ENCODE measurements at places on chromosomes 5 and 9. TPM values are rescaled to one million over a fixed set of nuclear protein-coding genes. Genes with fewer than 3 reads are reported as not detected.

DNA sequence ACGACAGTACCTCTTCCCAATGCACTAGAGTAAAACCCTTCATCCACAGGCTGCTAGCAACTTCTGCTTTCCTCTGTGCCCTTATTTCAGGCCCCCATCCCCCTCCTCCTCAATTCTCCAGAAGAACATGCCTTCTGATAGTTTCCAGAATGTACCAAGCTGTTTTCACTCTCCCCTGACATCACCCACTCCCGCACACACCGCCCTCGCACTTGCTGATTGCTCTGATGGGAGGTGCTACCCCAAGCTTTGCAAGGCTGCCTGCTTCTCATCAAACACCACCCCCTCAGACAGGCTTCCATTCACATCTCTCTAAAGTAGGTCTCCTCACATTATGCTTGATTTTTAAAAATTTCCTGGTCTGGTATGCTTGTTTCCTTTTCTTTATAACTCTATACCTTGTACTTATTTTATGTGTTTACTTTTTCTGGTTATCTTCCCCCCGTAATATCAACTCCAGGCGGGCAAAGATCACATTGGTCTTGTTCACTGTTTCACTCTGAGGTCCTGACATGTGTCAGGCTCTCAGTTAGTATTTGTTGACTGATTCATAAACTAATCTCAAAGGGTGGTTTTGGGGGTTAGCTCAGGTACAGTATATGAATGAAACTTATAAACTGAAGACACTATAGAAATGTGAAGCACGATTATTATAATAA is 91.0 kb upstream of the C9orf72 start:
- no peaks in the 10 kb centered on the region for H3K27me3 ChIP-seq
- H3K4me1 ChIP-seq: no peaks in the 10 kb centered on the region
- no peak overlapping the region for H3K27ac ChIP-seq
- no peaks in the 10 kb centered on the region for H3K36me3 ChIP-seq
- DNase-seq: no peak
- H3K4me3 ChIP-seq: no peak overlapping the region

DNA sequence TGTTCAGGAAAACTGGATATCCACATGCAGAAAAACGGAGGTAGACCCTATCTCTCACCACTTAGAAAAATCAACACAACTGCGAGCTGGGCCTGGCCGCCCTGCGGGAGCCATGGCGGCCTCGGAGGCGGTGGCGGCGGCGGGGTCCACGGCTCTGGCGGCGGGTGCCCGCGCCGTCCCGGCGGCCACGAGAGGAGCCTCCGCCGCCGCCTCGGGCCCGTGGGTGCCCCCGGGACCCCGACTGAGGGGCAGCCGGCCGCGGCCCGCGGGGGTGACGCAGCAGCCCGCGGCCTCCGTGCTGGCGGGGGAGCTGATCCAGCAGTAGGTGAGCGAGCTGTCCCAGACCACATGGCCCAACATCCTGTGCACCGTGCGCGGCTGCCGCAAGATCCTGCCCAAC is 25.3 kb downstream of the FANCC start:
- no peaks in the 10 kb centered on the region for H3K36me3 ChIP-seq
- H3K27ac ChIP-seq: no peak overlapping the region
- no peaks in the 10 kb centered on the region for H3K4me1 ChIP-seq
- no peak overlapping the region for H3K4me3 ChIP-seq

GRCh38 chr9:114174876-114175771 is 19.8 kb downstream of the COL27A1 start:
- H3K4me3 ChIP-seq: no peak overlapping the region
- H3K27me3 ChIP-seq: no peaks in the 10 kb centered on the region
- H3K27ac ChIP-seq: peak overlapping the region; percentile 55
- H3K4me1 ChIP-seq: no peaks in the 10 kb centered on the region
- no peaks in the 10 kb centered on the region for H3K36me3 ChIP-seq

DNA sequence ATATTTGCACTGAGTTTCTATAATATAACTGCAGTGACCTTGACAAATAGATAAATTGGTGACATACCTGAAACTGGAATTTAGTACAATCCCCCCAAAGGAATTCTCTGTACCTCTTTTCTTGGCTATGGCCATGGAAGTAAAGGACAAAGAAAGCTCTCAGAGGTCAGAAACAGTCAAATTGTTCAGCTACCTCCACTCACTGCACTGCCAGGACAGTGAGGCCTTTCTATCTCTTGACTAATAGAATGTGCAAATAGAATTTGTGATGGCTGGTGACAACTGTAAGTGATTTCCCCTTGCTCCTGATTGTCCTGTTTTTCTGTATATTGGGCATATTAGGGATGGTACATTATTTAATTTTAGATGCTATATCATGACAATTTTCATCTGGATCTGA is 67.1 kb downstream of the CCDC192 start:
- no peak overlapping the region for H3K4me3 ChIP-seq
- no peaks in the 10 kb centered on the region for H3K27me3 ChIP-seq
- no peak overlapping the region for H3K27ac ChIP-seq
- H3K36me3 ChIP-seq: no peaks in the 10 kb centered on the region

DNA sequence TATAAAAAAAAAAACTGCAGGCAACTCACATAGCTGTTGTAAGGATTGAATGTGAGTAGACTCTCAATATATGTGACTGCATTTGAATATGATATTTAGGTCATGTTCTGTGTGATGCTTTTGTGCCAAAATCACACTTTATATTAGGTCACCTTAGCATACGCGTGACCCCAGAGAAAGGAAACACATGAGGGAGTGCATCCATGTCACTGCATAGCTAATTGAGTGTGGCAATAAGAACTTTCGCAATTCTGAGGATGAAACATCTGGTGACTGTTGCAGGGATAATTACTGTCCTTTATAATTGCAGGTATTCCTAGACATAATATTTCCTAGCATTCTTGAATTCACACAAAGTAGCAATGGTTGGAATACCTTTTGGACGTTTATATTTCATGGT is 459.5 kb upstream of the KLF4 start:
- H3K4me3 ChIP-seq: no peak overlapping the region
- no peaks in the 10 kb centered on the region for H3K4me1 ChIP-seq
- no peak overlapping the region for H3K27ac ChIP-seq
- no peaks in the 10 kb centered on the region for H3K27me3 ChIP-seq
- no peak for DNase-seq

DNA sequence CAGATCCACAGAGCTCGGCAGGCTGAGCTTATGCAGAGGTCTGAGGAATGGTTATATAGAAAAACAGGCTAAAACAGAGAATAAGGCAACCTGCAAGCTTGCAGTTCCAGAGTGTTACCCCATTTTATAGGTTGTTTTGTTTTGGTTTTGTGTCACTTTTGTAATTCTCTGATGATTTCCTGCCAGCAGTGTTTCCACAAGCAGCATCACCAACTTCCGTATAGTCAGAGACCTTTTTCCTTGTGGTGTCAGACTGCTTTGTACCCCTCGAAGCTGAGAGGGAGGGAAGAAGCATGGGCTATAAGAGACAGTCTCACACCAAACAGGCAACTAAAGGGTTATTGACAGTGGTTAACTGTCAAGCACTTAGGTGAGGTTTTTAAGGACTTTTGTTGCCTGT is 61.8 kb downstream of the TLE4 start:
- no peak overlapping the region for H3K27ac ChIP-seq
- H3K27me3 ChIP-seq: no peaks in the 10 kb centered on the region
- no peaks in the 10 kb centered on the region for H3K4me1 ChIP-seq

- H3K4me3 ChIP-seq: no peak overlapping the region
- DNase-seq: no peak
- no peaks in the 10 kb centered on the region for H3K27me3 ChIP-seq
- no peaks in the 10 kb centered on the region for H3K36me3 ChIP-seq
Measured at GRCh38 chr5:126948453-126948852, 81.9 kb downstream of the MARCHF3 start.

DNA sequence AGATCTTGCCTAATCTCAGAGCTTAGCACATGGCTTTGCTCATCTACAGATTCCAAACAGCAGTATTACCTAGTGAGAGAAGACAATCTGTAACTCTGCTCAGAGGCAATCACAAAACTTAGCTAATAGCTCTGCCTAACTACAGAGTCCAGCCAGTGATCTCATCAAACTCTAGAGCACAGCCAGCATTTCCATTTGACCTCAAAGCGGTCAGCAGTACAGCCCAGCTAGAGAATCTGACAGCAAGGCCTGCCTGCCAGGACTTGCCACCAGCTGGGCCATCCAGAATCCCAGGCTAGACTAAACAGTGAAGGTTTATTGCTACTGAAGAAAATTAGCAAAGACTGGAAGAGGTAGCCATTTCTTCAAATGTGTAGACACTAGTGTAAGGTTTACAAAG is 217.9 kb upstream of the VLDLR start:
- no peak overlapping the region for H3K27ac ChIP-seq
- no peaks in the 10 kb centered on the region for H3K4me1 ChIP-seq
- no peak for DNase-seq
- H3K4me3 ChIP-seq: no peak overlapping the region

GRCh38 chr5:161230221-161230620 is 316.3 kb downstream of the GABRB2 start:
- no peaks in the 10 kb centered on the region for H3K27me3 ChIP-seq
- H3K36me3 ChIP-seq: no peaks in the 10 kb centered on the region
- no peak overlapping the region for H3K27ac ChIP-seq
- peak; percentile 46 for DNase-seq
- H3K4me1 ChIP-seq: no peaks in the 10 kb centered on the region

- DNase-seq: no peak
Measured at GRCh38 chr9:35322075-35322885, 160.5 kb downstream of the UNC13B start.

GRCh38 chr9:91075279-91075678 is 273.7 kb downstream of the SYK start:
- H3K36me3 ChIP-seq: no peaks in the 10 kb centered on the region
- no peaks in the 10 kb centered on the region for H3K4me1 ChIP-seq
- H3K4me3 ChIP-seq: no peak overlapping the region
- no peaks in the 10 kb centered on the region for H3K27me3 ChIP-seq

GRCh38 chr5:1665231-1665630 is 134.4 kb downstream of the MRPL36 start:
- H3K27me3 ChIP-seq: no peaks in the 10 kb centered on the region
- H3K27ac ChIP-seq: no peak overlapping the region
- no peaks in the 10 kb centered on the region for H3K36me3 ChIP-seq

DNA sequence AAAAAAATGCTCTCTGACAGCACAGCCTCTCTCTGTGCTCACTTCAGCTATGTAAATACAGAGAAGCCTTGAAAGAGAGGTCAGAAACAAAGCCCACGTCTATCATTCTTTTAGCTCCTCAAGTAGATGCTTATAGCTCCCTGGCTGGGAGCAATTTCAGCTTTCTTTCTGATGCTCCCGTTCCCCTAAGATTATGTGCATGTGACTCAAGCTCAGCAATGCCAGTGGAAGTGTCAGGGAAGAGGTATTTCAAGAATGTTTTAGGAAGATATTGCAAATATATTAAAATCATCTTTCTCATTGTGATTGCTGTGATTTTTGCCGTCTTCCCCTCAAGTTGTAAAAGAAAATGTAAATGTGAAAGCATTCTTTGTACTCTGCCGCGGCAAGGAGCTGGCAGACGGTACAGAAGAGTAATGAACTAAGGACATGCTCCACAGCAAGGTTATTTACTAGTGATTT is 1353.7 kb upstream of the ACO1 start:
- no peaks in the 10 kb centered on the region for H3K4me1 ChIP-seq
- H3K27ac ChIP-seq: no peak overlapping the region
- H3K36me3 ChIP-seq: no peaks in the 10 kb centered on the region
- H3K27me3 ChIP-seq: no peaks in the 10 kb centered on the region
- no peak overlapping the region for H3K4me3 ChIP-seq
- DNase-seq: no peak

GRCh38 chr9:100587375-100587774 is 9.5 kb downstream of the CAVIN4 start:
- no peaks in the 10 kb centered on the region for H3K27me3 ChIP-seq
- H3K36me3 ChIP-seq: no peaks in the 10 kb centered on the region
- H3K27ac ChIP-seq: no peak overlapping the region
- no peaks in the 10 kb centered on the region for H3K4me1 ChIP-seq
- no peak for DNase-seq

DNA sequence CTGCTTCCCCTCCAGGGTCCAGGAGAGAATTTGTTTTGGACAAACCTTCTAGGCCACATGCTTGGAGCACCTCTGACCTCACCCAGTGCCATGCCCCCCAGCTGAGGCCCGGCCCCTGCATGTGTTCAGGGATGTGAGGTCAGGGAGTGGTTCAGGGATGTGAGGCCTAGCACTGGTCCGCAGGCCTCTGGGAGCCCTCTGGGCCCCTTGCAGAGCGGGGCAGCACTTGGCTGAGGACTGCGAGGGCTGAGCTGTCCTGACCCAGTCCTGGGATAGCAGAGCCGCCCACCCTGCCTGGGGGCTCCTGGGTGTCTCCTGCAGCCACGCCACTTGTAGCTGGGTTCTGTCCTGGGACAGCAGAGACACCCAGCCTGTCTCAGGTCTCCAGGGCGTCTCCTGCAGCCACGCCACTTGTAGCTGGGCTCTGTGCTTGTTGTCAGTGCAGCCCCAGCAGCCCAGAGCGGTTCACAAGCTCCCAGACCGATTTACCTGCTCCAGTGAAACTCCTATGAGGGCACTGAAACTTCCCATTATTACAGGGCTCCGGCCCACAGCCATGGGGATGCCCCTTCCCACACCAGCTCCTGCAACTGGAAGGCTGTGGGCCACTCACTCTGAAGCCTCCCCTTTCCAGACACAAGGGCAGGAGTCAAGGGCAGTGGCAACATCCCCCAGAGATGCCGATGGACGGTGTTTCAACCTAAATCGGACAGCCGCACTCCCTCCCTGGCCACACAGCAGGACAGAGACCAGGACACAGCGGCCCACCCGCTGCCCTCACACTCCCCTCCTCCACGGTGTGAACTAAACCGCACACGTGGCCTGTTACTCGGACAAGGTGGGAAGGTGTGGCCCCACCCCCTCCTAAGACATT is 5.4 kb upstream of the CEP72 start:
- DNase-seq: peak; percentile 37
- no peaks in the 10 kb centered on the region for H3K36me3 ChIP-seq
- peaks cover 5% of the 10 kb centered on the region for H3K4me1 ChIP-seq
- no peak overlapping the region for H3K27ac ChIP-seq
- no peak overlapping the region for H3K4me3 ChIP-seq

- no peaks in the 10 kb centered on the region for H3K4me1 ChIP-seq
- no peaks in the 10 kb centered on the region for H3K27me3 ChIP-seq
- H3K4me3 ChIP-seq: no peak overlapping the region
- no peaks in the 10 kb centered on the region for H3K36me3 ChIP-seq
- H3K27ac ChIP-seq: no peak overlapping the region
Measured at GRCh38 chr5:136309932-136310598, 55.3 kb downstream of the TRPC7 start.

The CDC25C gene
- 0.88 TPM for total RNA-seq

The TRUB2 gene
- 13.9 TPM for total RNA-seq

The TMEM161B gene
- 27.1 TPM for total RNA-seq

The TIFAB gene
- not detected for total RNA-seq

The LVRN gene
- total RNA-seq: 5.8 TPM

The CDH6 gene
- 1.3 TPM for total RNA-seq

The PDZD2 gene
- 3.2 TPM for total RNA-seq

The ALDH1B1 gene
- total RNA-seq: 14.7 TPM

All from Peyer's patch (tissue), 4 donors.